NCI-H69 (cell line): ENCODE measurements at places on chromosomes 7 and 10.

- no peak for DNase-seq
Observed at GRCh38 chr7:114875186-114875585, 46.7 kb upstream of the MDFIC start.

GRCh38 chr7:138963675-138964074 lies 17.5 kb downstream of the KIAA1549 start:
- no peak for DNase-seq

DNA sequence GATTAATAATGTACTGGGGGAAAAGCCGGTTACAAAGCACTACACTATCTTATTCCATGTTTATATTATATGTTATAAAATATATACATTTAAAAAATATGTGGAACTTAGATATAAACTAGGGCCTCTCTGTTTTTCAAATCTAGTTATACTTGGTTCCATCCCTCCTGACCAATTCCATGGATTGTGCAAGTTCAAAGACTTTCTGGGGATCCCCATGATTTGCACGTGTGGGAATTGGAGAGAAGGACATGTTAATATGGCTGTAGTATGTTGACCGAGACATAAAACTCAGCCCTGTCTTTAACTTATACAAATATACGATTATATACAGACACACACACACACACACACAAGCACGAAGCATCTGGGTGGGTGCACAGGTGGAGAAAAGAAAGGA lies 18.8 kb upstream of the ECHDC3 start:
- peak; percentile 79 for DNase-seq

GRCh38 chr7:40223451-40224127 lies 88.8 kb downstream of the SUGCT start:
- no peak for DNase-seq

DNA sequence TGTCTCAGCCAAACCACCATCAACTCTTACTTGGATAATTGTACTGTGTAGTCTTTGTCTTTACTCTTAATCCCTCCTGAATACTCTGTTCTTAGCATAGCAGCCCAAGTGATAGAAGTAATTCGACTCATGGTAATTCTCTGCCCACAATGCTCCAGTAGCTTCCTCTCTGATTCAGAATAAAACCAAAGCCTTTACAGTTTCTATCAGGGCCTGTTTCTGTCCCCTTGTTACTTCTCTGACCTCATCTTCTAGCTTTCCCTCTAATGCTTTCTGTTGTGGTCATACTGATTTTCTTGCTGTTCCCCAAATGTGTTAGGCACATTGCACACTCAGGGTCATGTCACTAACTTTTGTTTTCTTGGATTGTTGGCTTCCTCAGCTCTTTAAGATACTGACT lies 8.0 kb downstream of the ZNF518A start:
- DNase-seq, result no peak

DNA sequence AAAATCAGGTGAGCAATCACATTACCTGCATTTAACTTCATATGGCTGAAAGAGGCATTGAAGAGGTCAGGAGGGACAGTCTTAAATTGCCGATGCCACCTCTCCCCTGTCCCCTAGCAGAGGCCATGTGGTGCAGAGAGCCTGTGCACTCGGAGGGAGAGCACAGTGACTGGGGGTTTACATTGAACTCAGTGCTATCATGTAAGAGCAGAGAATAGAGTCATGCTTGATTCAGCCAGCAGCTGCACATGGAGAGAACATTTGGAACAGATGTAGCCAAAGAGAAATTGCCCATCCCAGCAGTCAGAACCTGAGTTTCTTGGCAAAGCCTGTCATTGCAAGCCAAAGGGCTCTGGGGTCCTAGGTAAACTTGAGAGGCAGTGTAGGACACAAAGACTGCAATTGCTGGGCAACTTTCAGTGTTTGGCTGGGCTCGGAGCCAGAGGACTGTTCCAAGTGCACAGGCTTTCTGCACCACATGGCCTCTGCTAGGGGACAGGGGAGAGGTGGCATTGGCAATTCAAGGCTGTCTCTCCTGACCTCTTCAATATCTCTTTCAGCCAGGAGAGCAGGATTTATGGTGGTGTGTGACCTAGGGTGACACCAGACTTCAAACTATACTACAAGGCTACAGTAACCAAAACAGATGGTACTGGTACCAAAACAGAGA lies 267.1 kb downstream of the REEP3 start:
- DNase-seq, result no peak

- peak; percentile 74 for DNase-seq
Observed at GRCh38 chr7:1567049-1567771, 2.6 kb downstream of the PSMG3 start.

- DNase-seq, result no peak
Observed at GRCh38 chr7:99624484-99624883, 7.7 kb downstream of the ZSCAN25 start.

DNA sequence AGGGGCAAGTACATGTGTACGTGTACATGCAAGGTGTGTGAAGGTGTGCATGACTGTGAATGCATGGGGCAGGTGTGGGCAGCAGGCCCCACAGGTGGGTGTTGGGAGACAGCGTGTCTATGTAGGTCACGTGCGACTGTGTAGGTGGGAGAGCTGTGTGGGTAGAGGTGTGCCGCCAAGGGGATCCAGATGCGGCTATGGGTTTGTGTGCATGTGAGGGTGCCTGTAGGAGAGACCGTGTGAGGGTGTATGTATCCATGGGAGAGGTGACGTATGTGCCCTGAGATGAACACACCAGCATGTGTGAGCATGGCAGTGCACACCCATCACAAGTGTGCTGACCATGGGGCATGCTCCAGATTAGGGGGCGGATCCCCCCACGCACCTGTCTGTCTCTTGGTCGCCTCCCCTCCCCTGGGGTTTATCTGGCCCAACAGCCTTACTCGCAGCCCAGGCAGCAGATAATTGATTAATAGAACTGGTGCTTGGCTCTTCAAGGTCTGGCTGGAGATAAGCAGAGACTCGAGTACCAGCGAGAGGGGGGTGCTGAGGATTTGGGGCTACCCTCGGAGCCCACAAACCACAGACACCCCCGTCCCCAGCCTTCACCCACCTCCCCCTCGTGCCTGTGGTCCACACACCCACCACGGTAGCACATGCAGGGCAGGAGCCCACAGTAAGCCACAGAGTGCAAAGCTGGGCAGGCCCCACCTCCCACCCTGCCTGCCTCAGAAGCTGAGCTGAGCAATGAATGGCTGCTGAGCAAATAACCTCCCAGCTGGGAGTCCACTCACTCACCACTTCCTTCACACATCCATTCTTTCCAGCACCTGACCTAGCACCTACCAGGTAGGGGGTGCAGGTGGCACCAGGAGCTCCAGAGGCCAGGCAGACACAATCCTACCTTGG lies 41.4 kb upstream of the ZMIZ1 start:
- DNase-seq, result peak; percentile 77

DNA sequence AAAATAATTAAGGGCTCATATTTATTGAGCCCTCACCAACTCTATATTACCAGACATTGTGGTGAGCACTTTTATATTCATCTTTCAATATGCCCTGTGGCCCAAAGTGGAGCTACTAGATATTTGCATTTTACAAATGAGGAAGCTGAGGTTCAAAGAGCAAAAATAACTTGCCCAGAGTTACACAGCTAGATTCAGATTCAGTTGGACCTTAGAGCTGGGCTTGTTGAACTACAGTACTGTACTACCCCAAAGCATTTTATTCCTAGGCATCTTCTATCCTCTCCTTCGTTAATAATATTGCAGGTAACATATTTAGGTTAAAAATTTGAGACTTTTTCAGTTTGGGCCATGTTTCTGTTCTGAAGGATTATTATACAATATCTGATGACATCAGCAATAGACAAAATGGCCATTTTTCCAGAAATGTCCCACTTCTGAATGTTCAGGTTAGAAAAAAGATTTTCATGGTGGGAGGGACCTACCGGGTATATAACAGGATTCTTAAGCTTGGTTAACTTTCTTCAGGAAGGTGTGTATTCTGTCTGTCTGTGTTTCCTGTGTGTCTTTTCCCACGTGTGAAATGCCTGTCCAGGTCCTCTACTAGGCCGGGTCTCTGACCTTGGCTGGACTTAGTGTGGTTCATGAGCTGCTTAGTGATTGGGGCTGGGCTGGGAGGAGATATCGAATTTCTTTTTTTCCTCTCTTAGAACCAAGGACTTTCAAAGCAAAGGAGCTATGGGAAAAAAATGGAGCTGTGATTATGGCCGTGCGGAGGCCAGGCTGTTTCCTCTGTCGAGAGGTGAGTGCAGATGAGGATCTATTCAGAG lies 13.6 kb downstream of the PRXL2A start:
- no peak for DNase-seq

GRCh38 chr7:1512781-1513656 lies 8.8 kb upstream of the INTS1 start:
- no peak for DNase-seq

- DNase-seq, result no peak
Observed at GRCh38 chr10:22999942-23000341, 72.1 kb downstream of the ARMC3 start.

DNA sequence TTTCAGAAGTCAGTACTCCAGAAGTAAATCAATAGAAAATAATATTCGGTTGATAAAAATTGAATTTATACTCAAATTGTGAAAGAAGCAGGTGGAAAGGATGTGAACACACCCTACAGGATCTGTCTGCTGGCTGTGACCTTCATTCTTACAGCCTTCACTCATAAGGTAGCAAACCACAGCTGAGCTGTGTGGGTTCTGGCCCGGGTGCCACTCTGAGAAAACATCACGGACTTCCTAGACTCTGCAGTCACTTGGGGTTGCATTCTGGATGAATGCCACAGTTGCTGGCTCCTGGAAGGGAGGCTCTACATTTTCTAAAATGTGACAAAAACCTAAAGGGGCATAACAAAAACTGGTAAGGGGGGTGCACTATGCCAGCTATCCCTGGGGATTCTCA lies 36.0 kb upstream of the ABLIM1 start:
- no peak for DNase-seq
